K562 (cell line): ENCODE measurements at places on chromosomes 5 and 9.

- DNase-seq: no peak
Observed at GRCh38 chr5:81853030-81853357, 102.1 kb upstream of the SSBP2 start.

- DNase-seq: no peak
Observed at GRCh38 chr9:20477940-20478620, 144.2 kb downstream of the MLLT3 start.

DNA sequence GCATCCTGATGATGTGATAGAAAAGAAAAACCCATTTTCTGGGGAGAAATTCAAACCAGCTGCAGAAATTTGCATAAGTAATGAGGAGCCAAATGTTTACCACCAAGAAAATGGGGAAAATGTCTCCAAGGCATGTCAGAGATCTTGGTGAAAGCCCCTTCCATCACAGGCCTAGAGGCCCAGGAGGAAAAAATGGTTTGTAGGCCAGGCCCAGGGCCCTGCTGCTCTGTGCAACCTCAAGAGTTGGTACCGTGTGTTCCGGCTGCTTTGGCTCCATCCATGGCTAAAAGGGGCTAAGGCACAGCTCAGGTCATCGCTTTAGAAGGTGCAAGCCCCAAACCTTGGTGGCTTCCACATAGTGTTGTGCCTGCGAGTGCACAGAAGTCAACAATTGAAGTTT lies 543.1 kb downstream of the ZNF608 start:
- DNase-seq: no peak

DNA sequence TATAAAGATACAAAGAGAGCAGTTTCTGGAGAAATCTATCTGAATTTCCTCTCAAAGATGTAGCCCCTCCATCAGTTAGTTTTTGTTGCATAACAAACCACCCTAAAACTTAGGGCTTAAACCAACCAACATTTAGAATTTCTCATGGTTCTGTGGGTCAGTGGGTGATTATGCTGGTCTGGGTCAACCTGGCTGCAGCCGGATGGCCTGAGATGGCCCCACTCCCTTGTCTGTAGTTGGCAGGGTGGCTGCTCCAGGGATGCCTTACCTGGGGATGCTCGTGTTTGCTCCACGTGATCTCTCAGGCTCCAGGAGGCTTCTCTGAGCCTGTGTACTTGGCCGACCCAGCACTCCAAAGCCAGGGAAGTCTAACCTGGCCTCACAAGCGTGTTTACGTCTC lies 139.3 kb downstream of the MVB12B start:
- no peak for DNase-seq

DNA sequence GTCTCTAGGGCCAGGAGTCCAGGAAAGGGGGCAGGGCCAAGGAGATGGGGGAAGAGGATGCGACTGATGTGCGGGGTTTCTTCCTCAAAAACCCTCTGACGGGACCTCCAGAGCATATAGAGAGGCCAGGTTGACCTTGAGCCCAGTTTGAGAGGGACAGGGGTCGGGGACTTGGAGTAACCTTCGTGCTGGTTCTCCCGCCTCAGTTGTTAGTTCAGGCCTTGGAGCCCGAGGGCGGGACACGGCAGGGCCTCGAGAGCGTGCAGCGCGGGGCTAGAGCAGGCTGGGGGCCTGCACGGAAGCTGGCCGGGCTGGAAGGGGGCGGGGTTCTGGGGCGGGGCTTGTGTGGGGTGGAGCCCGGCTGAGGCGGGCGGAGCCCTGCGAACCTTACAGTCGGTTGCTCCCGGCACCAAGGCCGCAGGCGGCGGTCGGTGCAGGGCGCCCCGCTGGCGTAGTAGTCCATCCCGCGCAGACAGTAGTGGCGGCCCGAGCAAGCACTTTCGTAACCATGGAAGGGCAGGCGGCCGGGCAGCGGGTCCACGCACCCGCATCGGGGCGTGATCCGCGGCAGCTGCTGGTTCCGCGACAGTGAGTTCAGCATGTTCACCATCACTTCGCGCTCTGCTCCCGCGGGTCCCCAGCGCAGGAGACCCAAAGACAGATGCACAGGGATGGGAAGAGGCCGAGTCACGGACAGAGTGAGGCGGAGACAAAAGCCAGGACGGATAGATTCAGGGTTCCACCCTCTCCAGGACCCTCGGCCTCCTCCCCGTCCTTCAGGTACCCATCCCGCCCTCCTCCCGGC lies 4.0 kb upstream of the MYORG start:
- DNase-seq: peak; percentile 91

DNA sequence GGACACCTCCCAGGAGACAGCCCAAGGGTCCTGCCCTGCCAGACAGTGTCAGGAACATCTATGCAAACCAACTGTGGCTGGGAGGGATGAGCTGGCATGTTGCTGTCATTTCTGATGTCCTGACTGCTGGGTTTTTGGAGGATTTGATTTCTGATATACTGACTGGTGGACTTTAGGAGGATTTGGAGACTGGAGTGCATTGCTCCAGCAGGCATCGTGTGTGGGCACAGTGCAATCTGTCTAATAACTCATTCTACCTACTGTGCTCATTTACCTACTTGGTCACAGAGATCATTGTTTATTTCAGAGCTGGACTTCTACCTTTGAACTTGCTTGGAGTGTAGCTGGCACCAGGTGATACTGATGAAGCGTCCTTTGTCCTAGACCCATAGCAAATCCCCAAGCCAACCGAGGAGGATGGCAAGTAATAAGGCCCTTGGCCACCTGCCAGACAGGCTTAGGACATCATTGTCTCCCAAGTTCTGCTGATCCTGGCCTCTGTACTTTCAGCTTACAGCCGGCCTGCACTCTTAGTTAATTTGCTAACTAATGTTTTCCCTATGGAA lies 124.3 kb upstream of the ICE1 start:
- DNase-seq: no peak

DNA sequence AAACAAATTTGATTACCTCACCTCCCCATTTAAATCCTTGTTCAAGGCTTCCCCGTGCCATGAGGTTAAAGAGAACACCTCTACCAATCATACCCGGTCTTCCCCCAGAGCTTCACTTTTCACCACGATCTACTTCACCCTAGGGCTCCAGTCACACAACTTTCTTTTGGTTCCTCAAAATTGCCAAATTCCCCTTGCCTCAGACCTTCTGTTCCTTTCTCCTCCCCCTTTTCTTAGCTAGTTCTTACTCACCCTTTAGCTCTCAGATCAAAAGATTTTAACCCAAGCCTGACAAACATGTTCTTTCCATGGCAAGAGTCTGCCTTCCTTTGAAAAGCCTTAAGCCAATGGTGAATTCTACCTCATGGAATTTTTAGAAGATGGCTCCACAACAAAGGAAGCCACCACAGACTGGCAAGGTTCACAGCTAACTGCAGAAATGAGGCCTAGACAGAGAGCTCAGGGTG lies 56.7 kb downstream of the MAPKAP1 start:
- DNase-seq: no peak

GRCh38 chr5:59275510-59276324 lies 617.8 kb downstream of the PDE4D start:
- no peak for DNase-seq

GRCh38 chr9:112061152-112061740 lies 113.9 kb downstream of the SUSD1 start:
- DNase-seq: peak; percentile 49

GRCh38 chr5:107672211-107673038 lies 1.7 kb upstream of the EFNA5 start:
- DNase-seq: peak; percentile 24

DNA sequence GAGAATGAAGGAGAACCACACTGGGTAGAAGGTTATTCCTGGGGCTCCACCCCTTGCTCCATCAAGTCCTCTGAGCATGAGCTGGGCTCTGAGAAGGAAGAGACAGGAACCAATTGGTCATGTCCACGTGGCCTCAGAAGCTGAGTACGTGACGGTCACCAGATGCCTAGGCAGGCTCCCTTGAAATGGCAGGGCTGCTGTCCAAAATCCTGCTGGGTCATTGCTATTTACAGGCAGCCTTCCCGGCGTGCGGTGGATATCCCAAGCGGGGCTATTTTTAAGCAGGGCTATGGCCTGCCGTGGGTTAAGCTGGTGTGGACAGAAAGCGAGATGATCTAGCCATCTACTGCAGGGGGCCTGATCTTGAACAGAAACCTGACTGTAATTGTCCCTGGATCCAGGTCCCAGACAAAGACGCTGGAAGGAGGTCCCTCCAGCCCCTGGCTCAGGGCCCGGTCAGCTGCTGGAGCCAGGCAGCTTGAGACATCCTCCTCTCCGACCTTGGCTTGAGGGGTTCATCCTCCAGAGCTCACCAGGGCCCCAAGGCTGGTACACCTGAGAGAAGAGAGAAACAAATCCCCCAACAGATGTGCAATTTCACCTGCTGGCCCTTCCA lies 550 bp upstream of the CKMT2 start:
- no peak for DNase-seq

DNA sequence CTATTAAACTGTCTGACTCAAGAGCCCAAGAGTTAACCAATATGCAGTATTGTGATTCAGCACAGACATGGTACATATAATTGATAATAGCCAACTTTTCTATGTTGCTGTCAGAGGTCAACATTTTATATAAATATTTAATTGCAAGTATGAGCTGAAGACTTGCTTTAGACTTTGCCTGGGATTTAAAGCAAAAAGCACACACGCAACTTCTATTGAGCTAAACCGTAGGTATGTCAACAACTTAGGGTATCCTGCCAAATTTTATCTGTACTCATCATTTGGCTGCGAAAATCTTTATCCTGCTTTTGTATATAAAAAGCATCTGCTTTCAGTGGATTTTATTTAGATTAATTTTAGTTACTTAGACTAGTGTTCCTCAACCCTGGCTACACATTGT lies 27.4 kb downstream of the UHRF2 start:
- no peak for DNase-seq

DNA sequence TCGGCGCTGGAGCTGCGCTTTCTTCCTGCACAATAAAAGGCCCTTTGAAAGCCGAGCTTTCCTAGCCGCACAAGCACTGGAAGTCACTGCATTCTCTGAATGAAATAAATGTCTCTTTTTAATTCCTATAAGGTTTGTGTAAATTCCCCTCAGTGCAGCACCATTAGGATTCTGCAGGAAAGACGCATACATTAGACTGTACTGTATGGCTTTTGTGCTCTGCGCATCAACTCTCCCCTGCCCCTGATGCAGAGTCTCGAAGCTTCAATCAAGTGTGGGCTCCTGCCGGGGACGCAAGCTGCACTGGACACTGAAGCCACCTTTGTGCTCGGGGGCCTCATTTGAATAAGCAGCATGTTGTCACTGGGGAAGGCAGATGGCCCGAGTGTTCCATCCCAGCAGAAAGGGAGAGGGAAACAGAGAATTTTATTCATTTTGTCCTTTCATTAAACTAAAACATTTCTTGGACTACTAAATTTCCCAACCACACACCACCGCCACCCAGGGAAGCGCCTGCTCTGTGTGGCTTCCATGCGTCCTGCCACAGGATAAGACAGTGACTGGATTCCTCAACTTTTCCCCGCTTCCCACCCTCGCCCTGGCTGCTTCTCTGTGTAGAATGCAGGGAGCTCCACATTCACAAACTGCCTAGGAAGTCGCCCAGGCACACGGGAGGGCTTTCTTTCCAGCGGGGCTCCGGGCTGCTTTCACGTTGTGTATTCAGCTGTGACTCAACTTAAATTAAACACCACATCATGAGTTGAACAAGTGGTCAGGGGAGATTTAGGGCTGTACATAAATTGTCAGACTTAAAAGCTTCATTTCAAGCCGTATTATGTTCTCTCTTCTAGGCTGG lies 635.4 kb downstream of the IRX1 start:
- no peak for DNase-seq

DNA sequence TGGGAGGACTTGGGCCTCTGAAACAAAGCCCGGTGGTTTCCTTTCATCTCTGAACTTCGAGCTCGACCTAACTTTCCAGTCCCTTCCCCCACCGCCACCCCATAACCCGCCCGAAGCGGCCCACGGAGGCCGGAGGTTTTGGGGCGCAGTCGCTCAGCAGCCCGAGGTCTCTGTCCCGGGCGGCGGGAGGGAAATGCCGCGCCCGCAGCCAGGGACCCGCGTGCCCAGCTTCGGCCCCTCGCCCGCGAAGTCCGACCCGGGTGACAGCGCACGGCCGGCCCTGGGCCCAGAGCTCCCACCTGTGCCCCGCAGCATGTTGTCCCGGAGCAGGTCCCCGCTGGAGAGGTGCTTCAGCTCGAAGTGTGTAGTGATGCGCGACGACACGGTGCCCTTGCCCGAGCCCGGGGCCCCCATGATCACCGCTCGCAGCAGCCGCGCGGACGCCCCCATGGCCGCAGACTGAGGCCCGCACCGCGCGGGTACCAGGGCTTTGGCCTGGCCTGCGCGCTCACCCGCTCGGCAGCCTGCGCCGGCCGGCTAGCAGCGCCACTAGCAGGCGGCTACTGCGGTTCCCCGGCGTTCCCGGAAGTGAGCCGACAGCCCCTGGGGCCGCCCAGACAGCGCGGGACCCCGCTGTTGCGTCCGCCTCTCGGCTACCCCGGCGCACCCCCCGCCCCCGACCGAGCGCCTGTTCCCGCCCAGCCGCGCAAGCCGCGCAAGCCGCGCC lies at the start of gene AK3:
AK3 (minus strand) TSS at position 565 of the 727 bp plus-strand sequence; CDS start at position 450, 115 bp downstream.
- peak; percentile 87 for DNase-seq

DNA sequence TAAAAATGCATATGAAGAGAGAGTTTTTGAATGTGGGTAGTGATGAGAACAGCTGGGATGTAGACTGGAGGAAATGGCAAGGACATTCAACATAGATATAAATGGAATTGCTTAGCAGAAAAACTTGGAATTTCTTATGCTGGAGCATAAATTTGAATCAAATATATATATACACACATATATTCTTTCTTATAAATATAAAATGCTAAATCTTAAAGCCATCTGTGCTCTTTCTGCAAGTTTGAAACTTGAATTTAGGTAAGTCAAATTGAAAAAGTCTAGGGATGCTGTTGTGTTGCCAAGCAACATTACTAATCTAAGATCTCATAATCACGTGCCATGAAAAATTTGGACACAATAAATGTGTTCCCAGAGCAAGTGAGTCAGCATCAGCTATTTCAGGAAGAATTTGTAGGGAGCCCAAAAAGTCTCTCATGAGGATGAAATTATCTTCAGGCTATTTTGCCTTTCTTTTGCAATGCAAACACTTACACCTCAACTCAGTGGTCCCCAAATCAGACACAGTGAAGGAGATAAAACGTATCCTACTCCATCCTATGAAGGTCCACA lies 58.4 kb upstream of the ALDH1A1 start:
- no peak for DNase-seq

GRCh38 chr5:170450061-170450669 lies 53.7 kb upstream of the KCNIP1 start:
- no peak for DNase-seq

DNA sequence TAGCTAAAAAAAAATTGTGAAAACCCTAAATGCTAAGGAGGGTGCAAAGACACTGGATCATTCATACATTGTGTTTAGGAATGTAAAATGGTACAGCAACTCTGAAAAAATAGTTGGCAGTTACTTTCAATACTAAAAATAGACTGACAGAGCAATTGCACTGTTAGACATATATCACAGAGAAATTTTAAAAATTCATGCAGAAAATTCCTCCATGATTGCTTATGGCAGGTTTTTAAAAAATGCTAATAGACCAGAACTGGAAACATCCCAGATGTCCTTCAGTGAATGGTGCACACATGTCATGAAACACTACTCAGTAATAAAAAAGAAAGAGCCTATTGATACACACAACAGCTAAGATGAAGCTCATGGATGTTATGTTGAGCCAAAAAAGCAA lies 349.8 kb upstream of the DAB2 start:
- no peak for DNase-seq
